ENCODE measurements at places on chromosomes 3 and 15.
A peak's percentile ranks its signal among the peaks of the same experiment; 100 is the strongest.

GRCh38 chr3:12970684-12971083 is 102.5 kb downstream of the IQSEC1 start:
- no peak for DNase-seq

DNA sequence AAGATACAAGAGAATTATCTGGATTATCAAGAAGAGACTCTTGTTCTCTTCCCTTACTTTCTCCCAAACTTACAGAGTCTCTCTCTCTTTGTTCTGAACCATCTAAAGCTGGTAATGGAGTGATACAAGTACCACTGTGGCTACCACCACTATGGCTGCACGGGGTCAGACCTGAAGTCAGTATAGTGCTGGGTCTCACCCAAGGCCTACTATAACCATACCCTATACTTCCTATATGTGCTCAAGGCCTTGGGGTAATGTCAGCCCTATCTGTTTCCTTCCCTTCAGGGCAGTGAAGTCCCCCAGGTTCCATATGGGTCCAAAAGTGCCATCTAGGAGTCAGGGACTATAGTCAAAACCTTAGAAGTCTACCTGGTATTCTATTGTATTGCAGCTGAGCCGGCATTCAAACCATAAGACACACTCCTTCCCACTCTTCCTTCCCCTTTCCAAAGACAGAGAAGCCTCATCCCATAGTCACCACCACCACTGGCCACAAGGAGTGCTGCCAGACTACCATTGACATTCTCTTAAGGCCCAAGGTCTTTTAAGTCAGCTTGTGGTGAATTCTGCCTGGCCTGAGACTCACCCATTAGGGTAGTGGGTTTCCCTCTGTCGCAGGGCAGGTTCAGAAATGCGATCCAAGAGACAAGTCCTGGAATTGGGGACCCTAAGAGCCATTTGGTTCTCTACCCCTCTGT is 615.0 kb upstream of the NECTIN3 start:
- DNase-seq, result no peak

DNA sequence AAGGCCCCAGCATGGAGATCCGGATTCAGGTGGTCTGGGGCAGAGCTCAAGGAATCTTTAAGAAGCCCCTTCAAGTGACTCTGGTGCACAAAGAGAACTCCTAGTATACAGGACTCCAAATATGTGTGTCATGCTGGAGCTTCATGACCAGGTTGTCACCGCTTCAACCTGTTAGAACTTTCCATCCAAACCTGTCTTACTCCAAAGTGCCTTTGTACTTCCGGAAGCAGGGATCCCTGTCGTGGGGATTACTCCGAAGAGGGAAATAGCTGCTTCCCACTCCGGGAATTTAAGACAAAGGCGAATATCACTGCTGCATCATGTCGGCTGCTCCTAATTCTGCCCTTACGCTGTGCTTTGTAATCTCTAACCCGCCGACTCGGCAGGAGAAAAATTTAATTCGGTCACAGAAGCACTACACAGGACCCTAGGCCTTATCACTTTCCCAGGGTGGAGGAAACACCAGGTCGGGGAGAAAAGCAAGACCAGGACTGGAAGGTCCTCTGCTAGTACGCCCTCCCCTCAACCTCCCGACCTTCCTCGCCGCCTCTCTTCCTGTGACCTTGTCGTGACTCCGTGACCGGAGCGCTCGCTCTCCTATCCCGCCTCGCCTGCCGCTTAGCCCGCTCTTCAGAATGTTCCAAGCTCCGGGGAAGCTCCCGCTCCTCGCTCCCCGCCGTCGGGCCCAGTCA is 730 bp downstream of the HIGD1A start:
- DNase-seq, result peak; percentile 65

DNA sequence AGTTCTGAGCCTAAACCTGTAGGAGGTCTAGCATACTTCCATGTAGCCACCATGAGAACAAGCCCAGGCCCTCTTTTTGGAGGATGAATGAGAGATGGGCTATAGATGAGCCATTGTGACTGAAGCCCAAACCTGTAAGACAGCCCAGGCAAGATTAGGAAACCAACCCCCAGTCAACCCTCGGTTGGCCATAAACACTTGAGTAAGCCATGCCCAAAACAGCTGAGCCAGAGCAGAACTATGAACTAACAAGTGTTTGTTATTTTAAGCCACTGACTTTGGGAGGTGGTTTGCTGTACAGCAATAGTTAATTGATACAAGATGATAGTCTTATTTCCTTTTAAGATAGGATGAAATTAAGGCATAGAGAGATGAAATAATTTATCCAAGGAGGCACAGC is 12.4 kb upstream of the CPNE4 start:
- DNase-seq, result no peak

DNA sequence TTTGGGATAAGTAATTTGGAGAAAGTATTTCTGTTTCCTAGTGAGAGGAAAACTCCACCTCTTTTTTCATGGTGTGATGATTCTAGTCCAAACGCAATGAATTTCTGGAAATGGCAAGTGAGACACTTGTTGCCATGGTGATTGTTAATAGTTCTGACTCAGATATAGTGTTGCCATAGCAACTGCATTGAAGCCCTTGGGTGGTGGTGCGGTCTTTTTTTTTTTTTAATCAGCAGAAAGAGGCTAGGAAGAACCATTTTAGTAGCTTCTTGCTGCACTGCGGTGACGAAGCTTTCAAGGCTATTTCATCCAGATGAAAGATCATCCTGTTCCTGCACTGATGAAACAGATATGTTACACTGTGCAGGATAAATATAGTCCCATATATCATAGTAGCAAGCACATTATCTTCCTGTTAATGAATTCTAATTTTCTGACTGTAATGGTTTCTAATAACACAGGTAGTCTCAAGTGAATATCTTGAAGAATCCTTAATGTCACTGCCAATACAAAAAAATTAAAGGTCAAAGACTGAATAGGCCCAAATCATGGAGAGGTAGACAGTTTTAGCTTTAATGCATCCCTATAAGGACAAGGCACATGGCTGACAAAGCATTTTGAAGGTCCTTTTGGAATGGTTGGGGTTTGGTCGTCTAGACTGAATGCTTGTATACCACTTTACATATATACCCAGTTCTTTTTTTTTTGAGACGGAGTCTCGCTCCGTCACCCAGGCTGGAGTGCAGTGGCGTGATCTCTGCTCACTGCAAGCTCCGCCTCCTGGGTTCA is 125.1 kb upstream of the ZBTB20 start:
- DNase-seq, result no peak

DNA sequence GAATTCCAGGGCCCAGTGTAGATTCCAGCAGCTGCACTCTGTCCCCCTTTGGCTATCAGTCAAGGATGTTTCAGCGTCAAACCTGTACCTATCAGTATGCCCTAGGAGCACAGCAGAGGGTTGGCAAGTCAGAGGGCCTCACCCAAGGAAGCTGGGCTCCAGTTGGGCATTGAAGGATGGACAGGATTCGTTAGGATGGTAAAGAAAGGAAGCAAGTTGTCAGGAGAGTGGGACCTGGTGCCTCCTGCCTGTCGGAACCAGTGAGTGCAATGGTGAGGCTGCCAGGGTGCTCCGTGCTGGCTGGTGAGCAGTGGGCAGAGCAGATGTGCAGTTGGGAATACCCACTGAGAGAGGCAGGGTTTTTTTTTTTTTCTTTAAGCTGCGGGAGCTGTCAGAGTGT is 157.2 kb downstream of the CHDH start:
- DNase-seq, result no peak

DNA sequence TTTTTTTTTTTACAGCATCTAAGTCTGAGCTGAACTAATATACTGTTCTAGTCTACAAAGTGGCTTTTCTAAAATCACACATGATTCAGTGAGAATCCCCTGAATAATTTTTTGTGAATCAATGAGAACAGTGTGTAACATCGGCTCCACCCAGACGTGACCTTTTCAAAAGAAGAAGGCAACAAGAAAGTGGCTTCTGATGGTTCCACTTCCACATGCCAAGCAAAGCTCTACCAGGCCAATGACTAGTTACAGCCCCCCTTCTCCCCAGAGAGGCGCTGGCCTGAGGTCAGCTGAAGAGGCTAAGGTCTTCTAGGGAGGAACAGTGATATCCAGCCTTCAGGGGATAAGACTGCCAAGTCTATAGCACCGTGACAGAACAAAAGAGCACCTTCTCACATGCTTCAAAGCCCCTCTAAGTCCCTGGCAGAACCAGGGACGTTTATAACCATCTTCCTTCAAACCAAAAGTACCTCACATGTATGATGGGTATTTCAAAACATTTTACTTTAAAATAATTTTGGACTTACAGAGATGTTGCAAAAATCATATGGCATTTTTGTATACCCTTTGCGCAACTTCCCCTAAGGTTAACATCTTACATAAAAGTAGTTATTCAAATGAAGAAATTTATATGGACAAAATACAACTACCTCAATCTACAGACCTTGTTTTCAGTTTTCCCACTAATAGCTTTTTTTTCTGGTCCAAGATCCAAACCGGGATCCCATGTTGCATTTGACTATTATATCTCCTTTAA is 177.9 kb downstream of the OSBPL10 start:
- DNase-seq, result no peak

GRCh38 chr3:78066287-78066686 is 1026.4 kb downstream of the ROBO2 start:
- no peak for DNase-seq
